WTC11 (cell line): ENCODE measurements at places on chromosomes 6 and 20.

DNA sequence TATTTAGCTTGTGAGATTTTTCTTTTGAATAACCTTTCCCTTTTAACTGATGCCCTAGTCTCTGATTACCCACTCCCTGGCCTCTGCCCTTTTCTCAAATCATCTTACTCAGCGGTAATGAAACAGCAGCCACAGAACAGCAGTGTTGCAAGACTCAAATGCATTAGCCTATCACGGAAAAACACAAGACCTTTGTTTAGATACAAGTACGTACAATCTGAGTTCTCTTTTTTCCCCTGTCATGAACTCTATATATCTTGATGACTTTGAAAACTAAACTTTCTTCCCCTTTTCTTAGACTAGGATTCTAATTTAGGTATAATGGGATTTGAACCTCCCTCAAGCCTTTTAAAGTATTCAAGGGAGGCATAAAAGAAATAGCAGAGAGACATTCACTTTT, 1034.9 kb downstream of the EYS start:
- no peak for DNase-seq

DNA sequence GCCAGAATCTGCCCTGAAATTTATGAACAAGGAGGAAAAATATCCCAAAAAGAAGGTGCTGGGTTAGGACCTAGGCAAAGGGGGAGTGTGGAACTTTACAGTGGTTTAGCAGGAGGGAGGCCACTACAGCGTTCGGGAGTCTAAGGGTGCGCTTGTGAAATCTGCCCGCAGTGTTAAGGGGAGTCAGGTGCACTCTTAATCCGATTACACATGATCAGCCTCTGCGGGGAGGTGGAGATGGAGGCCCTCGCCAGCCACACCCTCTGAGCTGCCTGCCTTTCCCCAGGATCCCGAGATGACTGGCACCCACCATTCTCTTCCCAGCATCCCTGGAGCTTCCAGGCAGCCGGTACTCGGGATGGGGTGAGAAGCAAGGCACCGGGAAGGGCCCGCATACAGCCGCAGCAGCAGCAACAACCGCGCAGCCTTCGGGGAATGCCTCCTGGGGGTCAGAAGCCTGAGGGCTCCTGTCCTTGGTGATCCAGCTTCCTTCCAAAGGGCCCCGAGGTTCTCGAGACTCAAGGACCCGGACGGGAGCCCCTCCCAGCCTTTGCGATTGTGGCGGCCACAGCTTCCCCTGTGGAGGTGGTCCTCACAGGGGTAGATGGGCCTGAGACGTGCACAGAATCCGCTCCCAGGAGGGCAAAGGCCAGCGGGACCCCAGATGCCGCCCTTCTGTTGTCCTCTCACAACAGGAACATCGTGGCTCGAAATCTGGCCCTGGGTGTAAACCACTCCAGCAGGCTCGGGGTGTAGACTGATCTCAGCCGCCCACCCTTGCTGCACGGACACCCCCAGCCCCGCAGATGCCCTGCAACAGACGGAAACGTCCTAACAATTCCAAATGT, 57.3 kb upstream of the CST7 start:
- no peak for DNase-seq

DNA sequence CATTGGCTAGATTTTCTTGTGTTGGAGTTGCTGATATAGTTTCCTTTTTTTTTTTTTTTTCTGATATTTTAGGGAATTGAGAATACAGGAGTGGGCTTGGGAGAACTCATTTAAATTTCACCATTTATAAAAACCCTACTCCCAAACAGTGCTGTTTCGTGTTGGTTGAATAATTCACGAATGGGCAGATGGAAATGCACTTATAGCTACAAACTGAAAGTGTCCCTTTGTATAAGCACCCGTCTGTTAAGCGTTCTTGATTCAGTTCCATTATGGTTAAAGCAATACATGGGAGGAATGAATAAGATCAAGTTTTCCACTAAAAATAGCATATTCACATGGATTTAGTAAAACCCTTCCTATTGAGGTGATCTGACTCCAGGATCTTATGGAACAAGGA, 122.2 kb upstream of the ARG1 start:
- DNase-seq, result no peak

- DNase-seq, result no peak
Observed at GRCh38 chr20:38131588-38132121, 33.4 kb downstream of the TGM2 start.

- DNase-seq, result no peak
Observed at GRCh38 chr6:24397631-24398030, 5.1 kb upstream of the MRS2 start.

- no peak for DNase-seq
Observed at GRCh38 chr20:62624719-62625453, 17.4 kb upstream of the SLCO4A1 start.
